CD8-positive, alpha-beta memory T cell (primary cell): ENCODE measurements at places on chromosomes 11 and 22. TPM values are rescaled to one million over a fixed set of nuclear protein-coding genes. Genes with fewer than 3 reads are reported as not detected.

The THY1 gene
- not detected for polyA plus RNA-seq

The SHANK3 gene
- polyA plus RNA-seq, result not detected

The PGGHG gene
- 9.8 TPM for polyA plus RNA-seq

The CSF2RB gene
- 0.09 TPM for polyA plus RNA-seq

The OR51B4 gene
- polyA plus RNA-seq, result not detected

- H3K27me3 ChIP-seq, result no peaks in the 10 kb centered on the region
- no peaks in the 10 kb centered on the region for H3K36me3 ChIP-seq
- DNase-seq, result no peak
- H3K27ac ChIP-seq, result no peak overlapping the region
- no peaks in the 10 kb centered on the region for H3K4me1 ChIP-seq
Observed at GRCh38 chr11:119995730-119996491, 142.0 kb downstream of the TRIM29 start.

- H3K27ac ChIP-seq, result no peak overlapping the region
- peaks cover 10% of the 10 kb centered on the region for H3K4me1 ChIP-seq
- H3K4me3 ChIP-seq, result no peak overlapping the region
- no peak for DNase-seq
Observed at GRCh38 chr22:19962909-19963806, 21.5 kb upstream of the TXNRD2 start.

DNA sequence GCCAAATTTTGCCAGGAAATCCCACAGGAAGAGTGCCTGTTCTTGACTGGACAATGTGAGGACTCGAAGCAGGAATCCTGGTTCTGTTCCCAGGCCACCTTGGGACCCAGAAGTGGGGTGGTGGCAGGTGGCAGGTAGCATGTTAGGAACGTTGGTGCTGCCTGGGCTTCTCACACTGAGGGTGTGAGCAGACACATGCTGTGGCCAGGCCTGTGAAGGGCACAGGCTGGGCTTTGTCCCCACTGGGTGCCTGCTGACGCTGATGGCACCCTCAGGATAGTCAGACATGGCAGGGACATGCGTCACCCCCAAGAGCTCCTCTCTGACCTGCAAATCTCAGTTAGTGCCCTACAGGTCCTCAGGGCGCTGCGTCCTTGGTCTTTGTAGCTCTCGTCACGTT is 21.1 kb upstream of the NECTIN1 start:
- H3K36me3 ChIP-seq, result no peaks in the 10 kb centered on the region
- H3K4me1 ChIP-seq, result no peaks in the 10 kb centered on the region
- no peak for DNase-seq
- H3K27ac ChIP-seq, result no peak overlapping the region
- no peak overlapping the region for H3K4me3 ChIP-seq

DNA sequence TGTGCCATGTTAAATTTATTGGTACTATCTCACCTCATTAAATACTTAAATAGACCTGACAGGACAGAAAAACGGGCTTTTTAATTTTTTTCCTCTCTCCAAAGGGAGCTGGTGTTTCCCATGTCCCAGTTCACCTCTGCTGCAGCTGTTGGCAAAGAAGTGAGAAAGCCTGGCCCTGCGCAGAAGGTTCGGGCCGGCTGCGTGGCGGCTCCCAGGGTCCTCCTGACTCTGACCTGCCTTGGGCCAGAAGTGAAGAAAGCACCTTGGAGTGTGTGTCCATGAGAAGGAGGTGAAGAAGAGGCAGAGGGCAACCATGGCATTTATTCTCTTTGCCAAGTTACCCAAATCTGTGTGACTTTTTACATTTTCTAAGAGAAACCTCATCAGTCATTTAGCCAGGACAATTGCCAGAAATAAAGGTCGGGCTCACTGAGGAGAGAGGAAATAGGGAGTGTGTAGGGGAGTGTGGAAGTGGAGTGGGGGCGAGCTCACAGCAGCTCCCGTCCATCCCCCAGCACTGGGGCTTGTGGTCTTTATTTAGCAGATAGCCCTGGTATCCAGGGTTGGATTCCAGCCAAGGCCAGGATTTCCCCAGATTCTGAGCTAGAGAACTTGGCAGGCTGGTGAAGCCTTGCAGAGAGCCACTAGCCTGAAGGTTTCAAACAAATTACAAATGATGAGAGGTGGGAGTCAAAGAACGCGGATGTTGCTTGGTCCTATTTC is 102.4 kb upstream of the CADM1 start:
- no peaks in the 10 kb centered on the region for H3K4me1 ChIP-seq
- H3K27me3 ChIP-seq, result no peaks in the 10 kb centered on the region
- no peak for DNase-seq
- no peaks in the 10 kb centered on the region for H3K36me3 ChIP-seq
- H3K27ac ChIP-seq, result no peak overlapping the region

GRCh38 chr11:5809122-5809519 is 397 bp downstream of the OR52N2 start:
- H3K4me1 ChIP-seq, result no peaks in the 10 kb centered on the region
- peaks cover 5% of the 10 kb centered on the region for H3K27me3 ChIP-seq
- no peak overlapping the region for H3K27ac ChIP-seq
- peak overlapping the region; percentile 78 for H3K4me3 ChIP-seq

DNA sequence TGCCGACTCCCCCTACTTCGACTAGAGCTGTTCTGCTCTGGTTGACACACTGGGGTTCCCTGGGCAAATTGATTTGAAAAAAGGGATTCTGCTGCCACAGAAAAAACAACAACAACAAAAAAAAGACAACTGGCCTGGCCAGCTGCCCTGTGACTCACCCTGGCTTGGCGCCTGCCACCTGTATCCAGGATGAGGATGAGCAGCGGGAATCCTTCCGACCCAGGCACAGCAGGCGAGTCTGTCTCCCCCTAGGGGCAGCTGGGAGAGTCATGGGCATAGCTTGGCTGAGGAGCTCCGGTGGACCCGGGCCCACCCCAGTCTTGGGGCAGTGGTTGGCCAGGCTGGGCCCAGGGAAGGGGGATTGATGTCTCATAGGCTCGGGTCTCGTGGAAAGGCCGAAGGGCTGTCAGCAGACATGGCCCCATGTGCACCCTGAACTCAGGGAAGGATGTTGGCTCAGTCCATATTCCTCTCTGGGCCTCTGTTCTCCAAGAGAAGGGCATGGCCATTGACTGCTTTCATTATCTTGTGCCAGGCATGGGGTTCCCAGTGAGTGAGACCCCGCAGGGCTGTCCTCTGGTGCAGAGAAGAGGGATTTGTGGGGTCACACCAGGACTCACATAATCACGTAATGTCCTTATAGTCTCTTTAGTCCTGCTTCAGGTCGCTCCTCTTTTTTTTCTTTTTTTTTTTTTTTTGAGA is 10.4 kb upstream of the SUN2 start:
- no peak overlapping the region for H3K4me3 ChIP-seq
- DNase-seq, result peak; percentile 69
- H3K4me1 ChIP-seq, result peaks cover 9% of the 10 kb centered on the region
- H3K36me3 ChIP-seq, result no peaks in the 10 kb centered on the region

DNA sequence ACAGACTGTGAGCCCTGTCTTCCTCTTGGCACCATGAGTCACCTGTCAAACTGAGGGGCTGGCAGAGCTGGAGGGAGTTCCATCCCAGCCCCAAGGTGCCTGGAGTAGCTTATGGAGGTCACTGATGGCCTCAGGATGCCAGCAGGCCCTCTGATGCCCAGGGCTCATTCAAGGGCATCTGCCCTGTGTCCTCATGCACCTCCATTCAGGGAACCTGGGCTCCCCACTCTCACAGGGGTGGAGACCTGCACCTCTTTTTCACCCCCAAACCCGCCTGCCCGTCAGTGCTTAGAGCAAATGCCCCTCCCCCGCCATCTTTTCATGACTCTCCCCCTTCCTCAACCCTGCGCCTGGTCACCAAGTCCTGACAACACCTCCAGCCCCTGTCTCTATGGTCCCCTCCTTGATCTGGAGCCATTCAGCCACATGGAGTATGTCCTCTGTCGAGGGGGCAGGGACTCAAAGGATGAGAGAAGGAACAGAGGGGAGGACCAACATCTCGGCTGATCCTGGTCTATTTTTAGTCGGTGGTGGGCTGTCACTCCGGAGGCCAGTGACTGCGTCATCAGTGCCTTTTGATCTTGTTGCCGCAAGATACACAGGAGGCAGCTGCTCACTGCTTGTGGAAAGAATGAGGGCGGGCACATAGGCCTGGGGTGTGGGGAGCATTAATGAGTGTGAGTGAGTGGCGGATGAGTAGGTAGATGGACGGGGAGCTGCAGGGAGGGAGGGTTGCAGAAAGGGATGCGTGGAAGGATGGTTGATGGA is 72.2 kb downstream of the CDKN1C start:
- DNase-seq, result no peak
- H3K27ac ChIP-seq, result no peak overlapping the region
- H3K4me1 ChIP-seq, result no peaks in the 10 kb centered on the region
- no peak overlapping the region for H3K4me3 ChIP-seq
- no peaks in the 10 kb centered on the region for H3K27me3 ChIP-seq
- no peaks in the 10 kb centered on the region for H3K36me3 ChIP-seq

DNA sequence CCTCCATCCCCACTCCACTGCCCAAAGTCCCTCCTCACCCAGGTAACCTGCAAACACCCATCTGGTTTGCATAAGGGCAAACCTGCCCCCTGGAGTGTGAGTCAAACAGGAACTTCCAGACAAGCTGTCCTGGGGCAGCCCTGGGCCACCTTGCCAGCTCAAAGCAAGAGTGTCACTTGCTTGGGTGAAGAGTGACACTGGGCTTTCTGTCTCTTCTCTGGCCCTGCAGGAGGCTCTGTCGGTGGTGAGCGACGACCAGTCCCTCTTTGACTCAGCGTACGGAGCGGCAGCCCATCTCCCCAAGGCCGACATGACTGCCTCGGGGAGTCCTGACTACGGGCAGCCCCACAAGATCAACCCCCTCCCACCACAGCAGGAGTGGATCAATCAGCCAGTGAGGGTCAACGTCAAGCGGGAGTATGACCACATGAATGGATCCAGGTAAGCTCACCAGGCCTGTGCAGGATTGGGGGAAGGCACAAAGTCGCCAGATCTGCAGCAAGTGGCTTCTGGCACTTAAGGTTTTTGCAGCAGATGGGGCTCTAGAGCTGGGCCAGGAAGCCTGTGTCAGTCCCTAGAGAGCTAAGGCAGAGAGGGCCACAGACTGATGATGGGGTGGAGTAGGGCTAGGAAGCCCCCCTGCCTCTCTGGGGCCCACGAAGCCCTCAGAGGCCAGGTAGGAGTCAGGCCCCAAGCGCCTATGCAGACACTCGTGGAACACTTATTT is 64.2 kb downstream of the FLI1 start:
- H3K4me3 ChIP-seq, result no peak overlapping the region
- H3K27ac ChIP-seq, result no peak overlapping the region
- no peak for DNase-seq
- H3K27me3 ChIP-seq, result no peaks in the 10 kb centered on the region
- H3K4me1 ChIP-seq, result peaks cover 60% of the 10 kb centered on the region
- H3K36me3 ChIP-seq, result peaks cover 50% of the 10 kb centered on the region

DNA sequence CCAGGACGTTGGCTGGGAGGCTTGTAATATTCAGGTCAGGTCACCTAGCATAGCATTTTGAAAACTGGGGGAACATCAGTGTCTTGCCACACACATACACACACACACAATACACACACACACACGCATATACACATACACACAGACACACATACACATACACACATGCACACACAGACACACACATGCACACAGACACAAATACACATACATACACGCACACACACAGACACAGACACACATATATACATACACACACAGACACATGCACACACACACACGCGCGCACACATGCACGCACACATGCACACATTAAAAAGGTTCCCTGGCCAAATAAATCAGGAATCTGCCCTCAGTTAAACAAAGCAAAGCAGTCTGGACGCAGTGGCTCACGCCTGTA is 12.5 kb downstream of the MYBPC3 start:
- no peak overlapping the region for H3K27ac ChIP-seq
- H3K27me3 ChIP-seq, result no peaks in the 10 kb centered on the region
- DNase-seq, result no peak

DNA sequence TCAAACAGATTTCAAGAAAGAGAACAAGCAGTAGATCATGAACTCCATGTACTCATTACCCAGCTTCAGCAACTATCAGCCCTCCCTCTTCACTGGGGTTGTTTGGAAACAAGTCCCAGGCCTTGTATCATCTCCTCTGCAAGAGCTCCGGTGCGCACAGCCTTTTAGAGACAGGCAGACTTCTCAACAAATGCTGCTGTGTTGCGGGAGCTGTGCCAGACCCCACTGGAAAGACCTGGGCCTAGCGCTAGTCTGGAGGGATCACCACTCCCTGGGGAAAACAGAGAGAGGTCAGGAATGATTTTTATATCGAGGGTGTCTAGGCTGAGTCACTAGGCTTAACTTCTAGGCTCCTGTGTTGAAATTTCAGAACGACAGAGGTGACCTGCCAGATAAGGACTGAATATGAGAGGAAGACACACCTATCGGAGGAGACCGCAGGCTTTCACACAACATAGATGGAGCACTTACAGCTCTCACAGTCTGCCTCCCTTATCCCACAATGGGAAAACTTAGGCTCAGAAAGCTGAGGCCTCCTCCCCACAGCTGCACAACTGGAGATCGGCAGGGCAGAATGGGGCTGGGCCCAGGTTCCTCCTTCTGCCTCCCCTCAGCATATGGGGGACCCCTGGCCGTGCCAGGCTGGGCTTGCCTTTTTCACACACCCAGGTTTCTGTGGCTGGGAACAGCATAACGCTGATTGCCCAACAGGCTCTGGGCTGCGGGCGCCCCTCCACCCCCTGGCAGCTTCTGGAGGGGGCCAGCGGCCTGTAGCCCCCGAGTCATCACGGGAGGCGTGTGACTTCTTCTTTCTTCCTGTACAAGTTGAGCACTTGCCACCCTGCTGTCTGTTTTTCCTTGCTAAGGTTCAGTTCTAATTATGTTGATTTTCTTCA is 86.0 kb downstream of the PKNOX2 start:
- no peak overlapping the region for H3K4me3 ChIP-seq
- H3K4me1 ChIP-seq, result no peaks in the 10 kb centered on the region
- H3K27ac ChIP-seq, result no peak overlapping the region
- H3K27me3 ChIP-seq, result peaks cover 4% of the 10 kb centered on the region
- no peaks in the 10 kb centered on the region for H3K36me3 ChIP-seq

DNA sequence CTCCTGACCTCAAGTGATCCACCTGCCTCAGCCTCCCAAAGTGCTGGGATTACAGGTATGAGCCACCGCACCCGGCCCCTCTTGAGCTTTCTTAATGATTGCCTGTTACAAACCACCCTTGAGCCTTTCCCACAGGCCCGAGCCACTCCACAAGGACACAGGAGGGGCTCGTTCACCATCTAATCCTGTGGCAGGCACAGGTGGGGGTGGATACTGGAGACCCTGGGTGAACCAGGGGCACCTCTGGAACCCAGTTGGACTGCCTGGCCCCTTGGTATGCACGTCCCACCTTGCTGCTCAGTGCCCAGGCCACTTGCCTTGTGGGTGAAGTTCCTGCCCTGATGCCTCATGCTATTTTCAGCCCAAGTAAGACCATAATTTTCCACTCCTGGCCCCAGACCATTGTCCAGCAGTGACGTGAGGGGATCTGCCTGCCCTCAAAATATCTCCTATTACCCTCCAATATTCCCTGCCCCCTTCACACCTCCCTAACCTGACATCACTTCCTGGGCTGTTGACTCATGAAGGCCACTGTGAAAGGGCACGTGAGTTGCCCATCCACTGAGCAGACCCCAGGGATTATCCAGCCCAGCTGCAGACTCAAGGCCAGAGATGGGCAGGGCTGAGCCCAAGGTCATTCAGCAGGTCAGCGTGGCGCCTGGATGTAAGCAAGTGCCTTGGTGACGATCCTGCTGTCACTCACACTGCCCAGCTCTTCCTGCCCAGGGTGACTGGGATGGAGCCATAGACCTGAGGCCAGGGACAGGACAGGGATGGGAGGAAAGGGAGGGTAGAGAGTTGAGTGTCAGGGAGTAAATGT is 19.6 kb downstream of the P2RY2 start:
- H3K4me1 ChIP-seq, result peaks cover 4% of the 10 kb centered on the region
- no peaks in the 10 kb centered on the region for H3K36me3 ChIP-seq
- no peak for DNase-seq
- no peaks in the 10 kb centered on the region for H3K27me3 ChIP-seq
- no peak overlapping the region for H3K4me3 ChIP-seq
- H3K27ac ChIP-seq, result no peak overlapping the region

GRCh38 chr22:37127350-37127878 is 17.9 kb upstream of the TMPRSS6 start:
- no peak overlapping the region for H3K27ac ChIP-seq
- H3K27me3 ChIP-seq, result no peaks in the 10 kb centered on the region
- H3K4me3 ChIP-seq, result no peak overlapping the region
- no peak for DNase-seq
